ENCODE measurements at places on chromosomes 16 and 17.
A peak's percentile ranks its signal among the peaks of the same experiment; 100 is the strongest.

DNA sequence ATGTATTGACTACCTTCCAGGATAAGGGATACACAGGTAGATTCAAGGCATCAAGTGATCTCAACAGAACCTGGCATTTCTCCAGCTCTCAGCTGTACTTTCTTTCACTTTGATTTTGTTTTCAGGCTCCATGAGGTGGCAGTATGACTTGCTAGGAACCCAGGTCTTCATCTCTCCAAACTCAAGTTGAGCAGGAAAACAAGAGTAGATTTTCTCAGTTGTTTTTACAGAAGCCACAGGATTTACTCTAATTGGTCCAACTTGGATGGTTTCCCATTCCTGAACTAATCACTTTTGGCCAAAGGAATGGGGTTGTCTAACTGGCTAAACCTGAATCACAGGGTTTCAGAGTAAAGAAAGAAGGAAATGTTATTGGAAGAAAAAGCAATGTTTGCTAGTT lies 146.6 kb downstream of the TRIM37 start:
- DNase-seq = no peak

- no peak for DNase-seq
Measured at GRCh38 chr17:76150712-76151622, 9.9 kb upstream of the FOXJ1 start.

DNA sequence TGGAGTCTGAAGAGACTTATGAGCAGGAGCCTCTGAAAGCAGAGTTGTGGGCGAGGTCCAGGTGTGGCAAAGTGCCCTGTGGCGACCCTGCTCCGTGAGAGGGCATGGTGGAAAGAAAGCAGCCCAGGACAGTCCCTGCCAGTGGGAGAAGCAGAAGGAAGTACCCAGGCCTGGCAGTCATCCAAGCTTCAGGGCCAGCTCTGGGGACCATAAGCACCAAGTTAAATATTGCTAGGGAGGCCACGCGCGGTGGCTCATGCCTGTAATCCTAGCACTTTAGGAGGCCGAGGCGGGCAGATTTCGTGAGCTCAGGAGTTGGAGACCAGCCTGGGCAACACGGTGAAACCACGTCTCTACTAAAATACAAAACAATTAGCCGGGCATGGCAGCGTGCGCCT lies 4.9 kb upstream of the ASGR1 start:
- no peak for DNase-seq

DNA sequence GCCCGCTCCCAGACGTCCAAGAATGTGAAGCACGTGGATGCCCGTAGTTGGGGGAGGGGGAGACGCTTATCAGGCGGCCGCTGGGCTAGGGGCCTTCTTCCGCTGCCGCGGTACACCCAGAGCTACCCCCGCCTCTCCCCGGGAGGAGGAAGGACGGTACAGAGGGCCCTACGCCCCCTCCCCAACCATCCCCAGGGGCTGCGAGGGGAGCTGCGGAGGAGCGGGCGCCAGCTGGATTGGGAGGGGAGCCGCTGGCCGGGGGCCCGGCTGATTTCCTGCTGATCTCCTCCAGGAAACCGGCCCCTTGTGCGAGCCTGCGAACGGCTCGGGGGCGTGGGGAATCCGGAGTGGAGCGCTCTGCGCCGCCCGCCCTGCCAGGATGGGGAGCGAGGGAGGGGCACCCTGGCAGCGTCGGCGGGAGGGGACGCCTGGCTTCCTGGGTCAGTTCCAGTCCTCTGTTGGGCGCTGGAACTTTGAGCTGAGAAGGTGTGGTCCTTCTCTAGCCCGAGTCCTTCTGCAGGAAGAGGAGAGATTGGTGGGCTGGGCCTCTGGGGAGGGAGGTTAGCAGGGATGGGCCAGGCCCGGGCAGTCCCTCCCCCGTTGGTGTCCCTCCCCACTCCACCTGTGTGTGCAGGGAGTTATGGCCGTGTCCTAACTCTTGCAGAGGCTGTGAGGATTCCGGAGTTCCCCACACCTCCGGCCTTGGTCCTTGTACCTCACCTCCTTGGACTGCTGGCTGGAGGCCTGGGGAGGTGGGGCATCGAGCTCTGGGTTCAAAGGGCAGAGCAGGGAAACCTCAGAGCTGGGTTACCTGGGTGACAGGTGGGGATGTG lies 19.2 kb downstream of the GJD3 start:
- DNase-seq = no peak

DNA sequence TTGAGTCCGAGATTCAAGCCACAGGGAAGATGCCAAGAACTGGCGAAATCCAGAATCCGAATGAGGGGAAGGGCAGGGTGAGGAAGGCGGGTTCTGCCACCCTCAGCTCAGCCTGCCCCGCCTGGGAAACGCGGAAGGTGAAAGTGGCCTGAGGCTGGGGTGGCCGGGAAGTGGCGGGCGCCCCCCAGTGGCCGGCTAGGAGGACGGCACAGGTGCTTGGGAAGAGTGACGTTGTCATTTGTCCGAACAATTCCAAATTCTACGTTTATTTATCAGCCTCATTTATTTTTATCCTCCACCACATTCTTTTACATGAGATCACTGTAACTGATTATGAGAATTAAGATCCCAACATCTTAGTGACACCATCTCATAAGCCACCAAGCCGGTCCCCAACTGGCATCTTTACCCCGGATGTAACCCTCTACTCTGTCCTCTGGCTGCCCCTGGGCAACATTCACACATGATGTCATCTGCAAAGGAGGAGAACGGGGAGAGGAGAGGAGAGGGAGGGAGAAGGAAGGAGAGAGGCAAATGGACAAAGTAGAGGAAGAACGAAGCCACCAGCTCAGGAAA lies 21.3 kb downstream of the SRCIN1 start:
- DNase-seq = peak; percentile 54

DNA sequence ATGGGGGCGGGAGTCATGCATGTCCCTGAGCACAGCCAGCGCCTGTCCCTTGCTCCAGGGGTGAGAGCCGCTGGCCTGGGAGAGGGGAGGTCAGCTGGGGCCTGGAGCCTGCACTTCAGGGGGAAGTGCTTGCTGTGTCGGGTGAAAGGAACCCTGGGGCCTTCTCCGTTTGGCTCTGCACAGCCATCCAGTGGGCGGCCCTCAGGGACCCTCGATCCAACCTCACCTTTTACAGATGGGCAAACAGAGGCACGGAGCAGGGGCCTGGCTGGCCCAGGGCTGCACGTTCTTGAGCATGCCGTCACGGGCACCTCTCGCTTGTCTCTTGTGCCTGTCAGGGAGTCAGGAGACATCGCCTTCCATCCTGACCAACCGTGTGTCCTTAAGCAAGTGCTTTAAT lies 1.8 kb downstream of the SNX20 start:
- no peak for DNase-seq

DNA sequence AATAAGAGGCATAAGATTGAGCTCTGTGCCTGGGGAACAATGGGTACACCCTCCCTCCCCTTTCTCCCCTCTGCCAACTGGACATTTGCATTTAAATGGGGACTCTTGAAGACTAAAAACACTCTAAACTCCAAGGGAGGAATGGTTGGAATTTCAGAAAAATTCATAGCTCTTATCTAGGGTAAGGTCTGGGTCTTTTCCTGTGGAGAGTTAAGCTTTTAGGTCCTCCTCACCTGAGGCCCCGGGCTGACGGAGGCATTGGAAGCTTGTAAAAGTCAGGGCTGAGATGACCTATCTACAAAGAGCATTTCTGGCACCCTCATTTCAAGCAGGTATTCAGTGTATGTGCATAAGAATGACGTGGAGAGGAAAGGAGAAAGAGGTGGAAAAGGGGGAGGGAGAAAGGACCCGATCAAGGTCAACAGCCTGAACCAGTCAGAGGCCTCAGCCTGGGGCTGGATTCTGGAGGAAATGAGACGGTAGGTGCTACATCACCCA lies 78.0 kb downstream of the RAP1GAP2 start:
- no peak for DNase-seq

DNA sequence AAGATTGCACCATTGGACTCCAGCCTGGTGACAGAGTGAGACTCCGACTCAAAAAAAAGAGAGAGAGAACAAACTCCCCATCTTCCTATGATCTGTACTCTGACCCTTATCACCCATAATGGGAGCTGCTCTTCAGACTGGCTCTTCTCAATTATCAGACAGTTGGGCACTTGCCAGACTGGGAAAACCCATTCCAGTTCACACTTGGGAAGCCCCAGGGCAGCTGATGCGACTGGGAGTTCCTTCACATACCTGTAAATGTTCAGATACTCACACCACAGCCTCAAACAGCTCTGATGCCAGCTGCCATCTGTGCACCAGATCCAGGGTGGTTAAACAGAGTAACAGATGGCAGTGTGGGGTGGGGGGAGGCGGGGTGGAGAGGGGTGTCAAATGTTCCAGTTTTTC lies 23.8 kb upstream of the TMEM101 start:
- DNase-seq = no peak

DNA sequence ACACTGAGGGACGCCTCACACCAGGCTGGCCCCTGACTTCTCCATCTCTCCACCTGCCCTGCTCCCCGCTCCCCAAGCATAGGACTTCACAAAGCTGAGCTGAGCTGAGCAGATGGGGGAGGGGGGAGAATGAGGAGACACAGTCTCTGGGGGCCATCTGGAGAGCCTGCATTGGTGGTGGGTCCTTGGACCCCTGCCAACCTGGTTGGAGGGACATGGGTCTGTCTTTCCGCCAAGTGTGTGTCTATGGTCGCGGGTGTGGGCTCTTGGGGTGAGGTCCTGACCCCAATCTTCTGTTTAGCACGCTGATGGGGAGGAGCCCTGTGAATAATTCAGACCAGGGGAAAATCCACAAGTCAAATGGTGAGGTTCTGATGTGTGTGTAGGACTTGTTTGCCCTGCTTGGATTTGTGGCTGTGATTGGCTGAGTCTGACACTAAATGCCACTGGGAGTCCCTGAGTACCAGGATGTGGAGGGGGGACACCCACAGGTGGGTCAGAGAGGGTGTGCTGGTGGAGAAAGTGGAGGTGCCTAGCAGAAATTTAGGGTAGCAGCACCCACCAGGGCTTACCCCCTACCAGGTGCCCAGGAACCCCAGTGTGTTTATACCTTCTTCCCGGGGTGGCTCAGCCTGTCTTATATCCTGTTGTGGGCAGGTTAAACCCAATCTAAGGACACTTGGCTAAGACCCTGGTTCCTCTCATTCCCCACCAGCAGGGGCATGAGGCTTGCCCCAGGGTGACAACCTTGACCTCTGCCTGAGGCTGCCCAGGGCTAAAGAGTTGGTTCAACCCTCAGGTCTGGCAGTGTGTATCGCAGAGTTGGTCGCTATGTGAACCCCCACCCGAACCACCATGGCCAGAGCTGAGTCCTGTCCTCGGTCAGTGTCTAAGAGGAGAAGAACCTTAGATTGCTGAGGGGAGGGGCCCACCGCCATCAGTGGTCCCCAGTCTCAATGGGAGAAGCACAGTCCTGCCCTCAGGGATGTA lies 2.1 kb downstream of the FMNL1 start:
- DNase-seq = peak; percentile 38

DNA sequence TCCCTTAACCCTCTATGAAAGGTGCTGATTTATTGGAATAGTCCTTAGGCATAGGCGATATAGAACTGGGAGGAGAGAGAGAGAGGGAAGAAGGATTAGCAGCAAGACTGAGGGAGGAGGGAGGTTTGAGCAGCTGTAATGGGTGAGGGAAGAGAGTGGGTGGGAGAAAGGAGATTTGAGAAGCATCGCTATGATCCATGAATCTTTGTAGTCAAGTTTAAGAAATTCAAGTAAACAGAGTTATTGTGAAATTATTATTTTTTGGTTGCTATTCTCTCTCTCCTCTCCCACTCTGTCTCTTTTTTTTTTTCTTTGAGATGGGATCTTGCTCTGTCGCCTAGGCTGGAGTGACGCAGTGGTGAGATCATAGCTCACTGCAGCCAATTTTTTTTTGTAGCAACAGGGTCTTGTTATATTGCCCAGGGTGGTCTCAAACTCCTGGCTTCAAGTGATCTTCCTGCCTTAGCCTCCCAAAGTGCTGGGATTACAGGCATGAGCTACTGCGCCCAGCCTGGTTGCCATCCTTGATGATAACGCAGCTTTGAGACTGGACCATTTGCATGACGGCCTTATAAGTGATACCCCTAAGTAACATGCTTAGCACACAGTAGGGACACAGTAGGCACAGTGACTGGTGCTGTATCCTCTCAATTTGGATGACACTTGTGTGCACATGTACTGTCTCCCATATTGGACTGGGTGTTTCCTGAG lies 21.0 kb upstream of the TNS4 start:
- DNase-seq = no peak

GRCh38 chr17:62099532-62099931 lies 34.5 kb upstream of the MED13 start:
- no peak for DNase-seq

DNA sequence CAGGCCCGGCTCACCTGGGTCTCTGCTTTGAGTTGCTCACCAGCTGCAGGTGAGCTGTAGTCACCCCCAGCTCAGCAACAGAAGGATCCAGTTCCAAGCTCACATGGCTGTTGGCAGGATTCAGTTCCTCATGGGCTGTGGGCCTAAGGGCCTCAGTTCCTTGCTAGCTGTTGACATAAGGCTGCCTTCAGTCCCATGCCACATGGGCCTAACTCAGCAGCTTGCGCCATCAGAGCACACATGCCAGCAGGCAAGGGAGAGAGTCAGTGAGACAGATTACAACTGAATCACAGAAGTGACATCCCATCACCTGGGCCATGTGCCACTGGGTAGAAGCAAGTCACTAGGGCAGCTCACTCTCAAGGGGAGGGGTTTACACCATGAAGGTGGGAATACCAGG lies 24.7 kb downstream of the PSMD7 start:
- no peak for DNase-seq
